ENCODE measurements at places on chromosomes 16 and 17. TPM values are rescaled to one million over a fixed set of nuclear protein-coding genes. Genes with fewer than 3 reads are reported as not detected.
A peak's percentile ranks its signal among the peaks of the same experiment; 100 is the strongest.

KRTAP1-5 gene
- total RNA-seq = 49.2 TPM

GRCh38 chr16:73006026-73006425, 41.9 kb downstream of the ZFHX3 start:
- H3K27ac ChIP-seq = no peak overlapping the region
- H3K4me1 ChIP-seq = peaks cover 19% of the 10 kb centered on the region
- no peaks in the 10 kb centered on the region for H3K36me3 ChIP-seq
- H3K27me3 ChIP-seq = no peaks in the 10 kb centered on the region

GRCh38 chr17:33154869-33155455, 138.1 kb downstream of the ASIC2 start:
- H3K27me3 ChIP-seq = peaks cover 5% of the 10 kb centered on the region
- no peak for DNase-seq
- no peaks in the 10 kb centered on the region for H3K36me3 ChIP-seq
- H3K4me1 ChIP-seq = no peaks in the 10 kb centered on the region
- no peak overlapping the region for H3K27ac ChIP-seq

PCGF2 gene
- 3.5 TPM for total RNA-seq

DNA sequence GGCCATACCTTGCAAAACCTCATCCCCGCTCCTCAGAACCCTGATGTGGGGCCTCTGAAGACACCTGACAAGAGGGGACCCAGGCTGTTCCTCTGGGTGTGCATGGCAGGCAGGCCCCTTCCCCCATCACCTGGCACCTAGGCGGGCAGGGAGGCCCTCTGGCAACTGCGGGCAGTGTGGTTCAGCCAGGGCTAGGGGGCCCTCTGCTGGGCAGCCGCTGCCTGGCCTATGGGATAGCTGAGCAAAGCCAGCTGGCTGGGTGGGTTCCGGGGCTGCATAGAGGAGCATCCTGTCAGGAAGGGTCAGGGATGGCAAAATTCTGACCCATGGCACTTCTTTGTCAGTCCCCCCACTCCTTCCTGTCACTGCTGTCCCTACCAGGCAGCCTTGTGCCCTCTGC, 228.7 kb upstream of the ASIC2 start:
- H3K27ac ChIP-seq = no peak overlapping the region
- H3K27me3 ChIP-seq = 0 out of 2 replicates have a peak, but pooled peaks cover 4% of the 10 kb centered on the region
- H3K36me3 ChIP-seq = no peaks in the 10 kb centered on the region
- no peak overlapping the region for H3K4me3 ChIP-seq
- no peaks in the 10 kb centered on the region for H3K4me1 ChIP-seq

- H3K27me3 ChIP-seq = no peaks in the 10 kb centered on the region
- no peak overlapping the region for H3K4me3 ChIP-seq
- no peak overlapping the region for H3K27ac ChIP-seq
- DNase-seq = no peak
- no peaks in the 10 kb centered on the region for H3K36me3 ChIP-seq
- H3K4me1 ChIP-seq = no peaks in the 10 kb centered on the region
Observed at GRCh38 chr17:15194859-15195277, 70.3 kb downstream of the PMP22 start.

MMP28 gene
- not detected for total RNA-seq

HSPB9 gene
- total RNA-seq = not detected

DNA sequence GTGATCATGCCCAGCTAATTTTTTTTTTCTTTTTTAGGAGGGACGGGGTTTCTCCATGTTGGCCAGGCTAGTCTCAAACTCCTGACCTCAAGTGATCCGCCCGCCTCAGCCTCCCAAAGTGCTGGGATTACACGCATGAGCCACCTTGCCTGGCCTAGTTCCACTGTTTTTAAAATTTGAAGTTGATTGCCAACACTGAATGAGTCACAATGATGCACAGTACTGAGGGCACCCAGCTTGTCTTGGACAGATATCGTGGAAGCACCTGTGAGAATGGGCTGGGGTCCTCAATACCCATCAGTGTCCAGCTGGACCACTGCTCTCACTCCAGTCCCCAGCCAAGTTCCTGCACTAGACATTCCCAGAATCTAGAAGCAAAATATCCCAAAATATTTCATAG, 2.5 kb downstream of the KNOP1 start:
- peak; percentile 34 for DNase-seq
- no peaks in the 10 kb centered on the region for H3K27me3 ChIP-seq
- H3K27ac ChIP-seq = no peak overlapping the region
- H3K36me3 ChIP-seq = peaks cover 4% of the 10 kb centered on the region

TMC6 gene
- not detected for total RNA-seq

CCL11 gene
- not detected for total RNA-seq

DNA sequence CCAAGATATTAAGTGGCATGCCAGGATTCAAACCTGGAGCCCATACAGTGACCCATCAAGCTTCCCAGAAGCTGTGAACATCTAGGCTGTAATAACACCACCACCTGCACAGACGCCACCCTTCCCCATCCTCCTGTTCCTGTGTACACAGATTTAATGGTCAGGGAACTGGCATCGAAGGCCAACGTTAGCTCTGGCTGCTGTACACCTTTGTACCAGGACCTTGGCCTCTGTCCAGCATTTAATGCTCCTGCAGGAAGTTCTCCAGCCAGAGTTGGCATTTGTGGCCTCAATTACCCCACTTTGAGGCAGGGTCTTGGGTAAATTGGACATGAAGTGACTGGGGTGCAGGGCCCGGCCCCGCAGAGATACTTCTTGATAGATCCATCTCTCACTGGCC, 49.3 kb downstream of the SCNN1B start:
- H3K36me3 ChIP-seq = no peaks in the 10 kb centered on the region
- no peaks in the 10 kb centered on the region for H3K4me1 ChIP-seq
- no peaks in the 10 kb centered on the region for H3K27me3 ChIP-seq
- no peak overlapping the region for H3K27ac ChIP-seq
- H3K4me3 ChIP-seq = no peak overlapping the region
- DNase-seq = no peak

DNA sequence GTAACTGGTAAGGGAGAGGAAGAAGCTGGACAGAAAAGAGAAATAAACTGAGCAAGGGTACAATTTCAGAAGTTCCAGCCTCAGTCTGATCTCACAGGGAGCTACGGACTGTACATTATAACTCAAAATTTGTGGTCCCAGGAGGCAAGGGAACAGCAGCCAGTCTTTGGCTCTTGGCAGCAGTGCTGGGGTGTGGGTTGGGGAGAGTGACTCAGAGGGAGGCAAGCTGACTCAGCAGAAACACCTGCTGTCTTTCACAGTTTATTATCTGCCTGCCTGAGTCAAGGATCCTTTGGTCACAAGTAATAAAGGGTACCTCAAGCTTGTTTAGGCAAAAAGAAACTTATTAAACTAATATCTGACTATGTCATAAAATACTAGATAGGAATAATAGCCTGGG, 73.5 kb upstream of the KIF2B start:
- H3K27me3 ChIP-seq = no peaks in the 10 kb centered on the region
- H3K27ac ChIP-seq = no peak overlapping the region
- DNase-seq = peak; percentile 10
- H3K36me3 ChIP-seq = no peaks in the 10 kb centered on the region
- H3K4me1 ChIP-seq = no peaks in the 10 kb centered on the region

DNA sequence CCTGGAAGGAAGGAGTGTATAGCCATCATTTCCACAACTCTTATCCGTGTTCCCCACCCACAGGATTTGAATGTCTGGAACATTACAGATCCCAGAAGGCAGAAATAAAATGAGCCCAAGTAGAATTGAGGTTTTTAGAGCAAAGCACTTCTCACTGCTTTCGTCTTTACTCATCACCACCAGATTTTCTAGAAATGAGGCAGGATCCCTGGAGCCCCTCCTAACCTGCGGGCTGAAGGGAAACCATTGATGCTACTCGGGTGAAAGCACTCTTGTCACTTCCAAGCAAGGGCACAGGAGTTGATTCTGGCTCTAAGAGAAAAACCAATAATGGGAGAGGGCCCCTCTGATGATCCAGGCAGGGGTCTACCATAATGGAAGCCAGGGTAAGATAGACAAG, 2.8 kb upstream of the ALDOC start:
- H3K27ac ChIP-seq = no peak overlapping the region
- H3K4me1 ChIP-seq = no peaks in the 10 kb centered on the region
- H3K4me3 ChIP-seq = no peak overlapping the region
- DNase-seq = no peak
- no peaks in the 10 kb centered on the region for H3K36me3 ChIP-seq

GRCh38 chr16:58499615-58500351, at the start of gene NDRG4:
Gene NDRG4, plus strand, starts transcription at chr16:58500143. Its CDS starts 106 bp downstream, at chr16:58500249.
- peak within 1 kb of the TSS; percentile 56 for H3K4me3 ChIP-seq
- peak; percentile 79 for DNase-seq
- H3K36me3 ChIP-seq = no peaks in the 10 kb centered on the region
- no peak within 1 kb of the TSS for H3K27ac ChIP-seq
- H3K4me1 ChIP-seq = 0 out of 2 replicates have a peak, but pooled peaks cover 8% of the 10 kb centered on the region
- peaks cover 3% of the 10 kb centered on the region for H3K27me3 ChIP-seq

- H3K27ac ChIP-seq = peak overlapping the region; percentile 91
- H3K4me1 ChIP-seq = peaks cover 23% of the 10 kb centered on the region
- peak overlapping the region; percentile 93 for H3K4me3 ChIP-seq
- DNase-seq = peak; percentile 96
- no peaks in the 10 kb centered on the region for H3K27me3 ChIP-seq
Observed at GRCh38 chr17:4945176-4945943, 3.0 kb downstream of the PFN1 start.

- DNase-seq = no peak
- H3K4me3 ChIP-seq = no peak overlapping the region
- H3K36me3 ChIP-seq = no peaks in the 10 kb centered on the region
- H3K27ac ChIP-seq = no peak overlapping the region
Observed at GRCh38 chr16:53542283-53542682, 39.3 kb upstream of the AKTIP start.

GRCh38 chr17:15411384-15412198, 55.8 kb downstream of the CDRT4 start:
- H3K27me3 ChIP-seq = no peaks in the 10 kb centered on the region
- H3K4me1 ChIP-seq = peaks cover 27% of the 10 kb centered on the region
- peak overlapping the region; percentile 38 for H3K27ac ChIP-seq
- H3K36me3 ChIP-seq = no peaks in the 10 kb centered on the region

TBC1D3K gene
- total RNA-seq = not detected

HOXB13 gene
- not detected for total RNA-seq

DNA sequence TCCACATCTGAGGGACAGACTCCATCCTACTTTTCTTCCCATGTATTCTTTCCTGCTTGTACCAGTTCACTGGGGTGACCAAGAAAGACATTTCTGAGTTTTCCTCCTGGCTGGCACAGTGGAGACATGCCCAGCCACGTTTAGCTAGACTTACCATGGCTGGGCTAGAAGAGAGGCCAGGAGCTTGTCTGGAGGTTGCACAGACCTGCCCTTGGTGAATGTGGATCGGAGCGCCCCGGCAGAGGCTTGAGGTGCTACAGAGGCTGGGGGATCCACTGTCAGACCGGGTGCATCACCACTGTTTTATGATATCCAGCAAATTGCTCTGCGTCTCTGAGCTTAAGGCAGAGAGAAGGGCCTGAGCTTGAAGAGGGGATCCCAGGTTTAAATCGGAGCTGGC, 3.5 kb downstream of the IL4R start:
- H3K4me1 ChIP-seq = peaks cover 39% of the 10 kb centered on the region
- no peak overlapping the region for H3K27ac ChIP-seq
- H3K4me3 ChIP-seq = no peak overlapping the region

DNA sequence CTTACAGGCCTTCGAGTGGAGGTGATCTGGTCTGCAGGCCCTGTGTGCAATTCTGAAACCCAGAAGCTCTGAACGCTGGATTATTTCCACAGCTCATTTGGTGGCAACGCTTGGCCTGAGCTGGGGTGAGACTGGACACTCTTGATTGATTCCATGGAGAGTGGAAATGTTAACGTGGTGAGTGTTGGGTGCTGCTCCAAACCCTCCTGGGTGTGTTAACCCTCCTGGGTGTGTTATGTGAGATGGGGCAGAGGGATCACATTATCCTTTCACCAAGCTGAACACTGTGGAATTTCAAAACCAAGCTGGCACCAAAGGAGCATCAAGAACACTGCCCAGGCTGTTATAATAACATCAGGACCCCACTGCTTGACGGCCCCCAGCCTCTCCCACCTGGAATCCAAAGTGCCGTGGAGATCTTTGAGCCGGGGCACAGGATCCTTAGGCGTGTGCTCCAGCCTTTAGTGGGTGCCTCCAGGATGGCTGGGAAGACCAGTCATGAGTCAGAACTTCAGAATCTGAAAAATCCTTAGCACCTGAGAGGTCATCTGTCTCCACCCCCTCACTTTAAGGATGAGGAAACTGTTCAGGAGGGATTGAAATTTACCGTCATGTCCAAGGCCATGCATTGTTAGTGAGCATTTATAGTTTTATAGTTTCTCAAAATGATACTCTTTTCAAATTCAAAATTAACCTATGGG, 75.0 kb downstream of the RPTOR start:
- peak; percentile 15 for DNase-seq
- no peak overlapping the region for H3K4me3 ChIP-seq
- H3K36me3 ChIP-seq = no peaks in the 10 kb centered on the region
- H3K27ac ChIP-seq = no peak overlapping the region
- H3K4me1 ChIP-seq = no peaks in the 10 kb centered on the region
- H3K27me3 ChIP-seq = no peaks in the 10 kb centered on the region

DNA sequence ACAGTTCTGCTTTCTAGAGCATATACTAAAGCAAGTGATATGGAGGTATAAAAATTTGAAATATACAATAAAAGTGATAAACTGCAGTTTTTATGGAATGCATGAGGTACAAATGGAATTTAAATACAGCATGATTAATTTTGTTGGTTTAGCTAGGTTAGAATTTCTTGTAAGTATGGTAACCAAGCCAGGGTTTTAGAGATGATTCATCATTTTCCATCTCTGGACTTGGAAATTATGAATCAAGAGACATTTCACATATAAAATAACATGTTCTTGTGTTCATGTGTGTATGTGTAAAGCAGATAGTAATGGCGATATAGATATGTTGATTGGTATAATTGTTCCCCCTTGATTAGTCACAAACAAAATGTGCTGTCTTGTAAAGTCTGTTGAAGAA, 1219.8 kb downstream of the CDH8 start:
- no peak overlapping the region for H3K27ac ChIP-seq
- H3K36me3 ChIP-seq = no peaks in the 10 kb centered on the region
- H3K4me3 ChIP-seq = no peak overlapping the region
- H3K27me3 ChIP-seq = no peaks in the 10 kb centered on the region
- no peak for DNase-seq

- H3K27ac ChIP-seq = no peak overlapping the region
- DNase-seq = no peak
- no peaks in the 10 kb centered on the region for H3K4me1 ChIP-seq
- no peaks in the 10 kb centered on the region for H3K36me3 ChIP-seq
Observed at GRCh38 chr16:88651276-88651988, 579 bp upstream of the CYBA start.

- peak overlapping the region; percentile 90 for H3K27ac ChIP-seq
- DNase-seq = no peak
- no peaks in the 10 kb centered on the region for H3K36me3 ChIP-seq
- H3K27me3 ChIP-seq = no peaks in the 10 kb centered on the region
- peak overlapping the region; percentile 75 for H3K4me3 ChIP-seq
Observed at GRCh38 chr17:2090210-2090641, 35.3 kb downstream of the HIC1 start.

- DNase-seq = no peak
- no peak overlapping the region for H3K27ac ChIP-seq
- no peak overlapping the region for H3K4me3 ChIP-seq
Observed at GRCh38 chr16:20484726-20485125, 33.4 kb downstream of the ACSM2A start.

GRCh38 chr17:76382351-76382802, 2.0 kb upstream of the SPHK1 start:
- DNase-seq = peak; percentile 89
- H3K27ac ChIP-seq = peak overlapping the region; percentile 96
- H3K27me3 ChIP-seq = no peaks in the 10 kb centered on the region
- H3K4me3 ChIP-seq = peak overlapping the region; percentile 83
- H3K4me1 ChIP-seq = peaks cover 22% of the 10 kb centered on the region

- peak overlapping the region; percentile 88 for H3K27ac ChIP-seq
- no peaks in the 10 kb centered on the region for H3K36me3 ChIP-seq
- H3K4me3 ChIP-seq = peak overlapping the region; percentile 60
- no peaks in the 10 kb centered on the region for H3K27me3 ChIP-seq
- peaks cover 26% of the 10 kb centered on the region for H3K4me1 ChIP-seq
Observed at GRCh38 chr16:87541147-87541871, 48.5 kb upstream of the ZCCHC14 start.

LAT gene
- total RNA-seq = 2.4 TPM

CRISPLD2 gene
- total RNA-seq = 36.2 TPM

ZNF785 gene
- total RNA-seq = 9.0 TPM
